ENCODE measurements at places on chromosomes 6 and 20. TPM values are rescaled to one million over a fixed set of nuclear protein-coding genes. Genes with fewer than 3 reads are reported as not detected.

RCAN2 gene
- polyA plus RNA-seq = 27.5 TPM

DNA sequence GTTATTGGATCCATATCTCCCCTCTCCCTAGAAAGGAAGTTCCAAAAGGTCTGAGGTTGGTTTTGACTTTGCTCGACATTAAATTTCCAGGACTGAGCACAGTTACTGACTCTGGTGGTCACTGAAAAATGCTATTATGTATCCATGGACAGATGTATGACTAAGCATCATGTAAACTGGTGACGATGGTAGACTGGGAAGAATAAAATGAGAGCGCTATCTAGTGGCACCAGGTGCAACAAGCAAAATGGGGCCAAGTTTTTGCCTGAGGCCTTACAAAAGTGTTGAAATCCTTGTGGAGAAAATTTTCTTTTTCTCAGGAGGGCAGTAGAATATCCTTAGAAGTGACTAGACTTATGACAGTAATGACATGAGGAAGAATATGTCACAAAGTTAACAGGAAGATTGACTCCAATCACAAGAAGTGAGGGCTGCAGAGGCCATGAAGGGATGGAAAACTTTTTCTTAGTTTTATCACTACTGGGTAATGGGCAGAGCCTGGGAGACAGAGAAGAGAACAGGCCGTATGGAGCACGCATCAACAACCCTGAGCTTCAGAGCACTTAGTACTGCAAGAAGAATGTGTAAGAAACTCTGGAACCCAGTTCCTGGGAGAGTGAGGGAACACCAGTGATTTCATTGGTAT is 88.9 kb upstream of the ELOVL5 start:
- no peak for DNase-seq

DNA sequence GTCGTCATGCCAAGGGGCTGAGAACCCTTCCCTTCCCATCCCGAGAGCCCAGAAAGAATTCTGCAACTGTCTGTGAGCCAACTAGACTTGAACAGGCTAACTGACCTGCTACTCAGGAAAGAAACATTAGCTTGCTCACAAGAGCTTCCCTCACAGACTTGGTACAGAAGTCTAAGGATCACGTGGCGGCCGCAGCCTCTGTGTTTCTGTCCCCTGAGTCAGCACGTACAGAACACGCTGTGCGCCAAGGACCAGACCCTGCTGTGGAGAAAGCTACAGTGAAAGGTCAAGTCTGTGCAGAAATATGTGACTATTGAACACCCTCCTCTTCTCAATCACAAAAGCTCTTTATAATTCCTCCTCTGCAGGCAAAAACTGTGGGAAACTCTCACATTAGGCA is 151.3 kb upstream of the QKI start:
- DNase-seq = no peak

DNA sequence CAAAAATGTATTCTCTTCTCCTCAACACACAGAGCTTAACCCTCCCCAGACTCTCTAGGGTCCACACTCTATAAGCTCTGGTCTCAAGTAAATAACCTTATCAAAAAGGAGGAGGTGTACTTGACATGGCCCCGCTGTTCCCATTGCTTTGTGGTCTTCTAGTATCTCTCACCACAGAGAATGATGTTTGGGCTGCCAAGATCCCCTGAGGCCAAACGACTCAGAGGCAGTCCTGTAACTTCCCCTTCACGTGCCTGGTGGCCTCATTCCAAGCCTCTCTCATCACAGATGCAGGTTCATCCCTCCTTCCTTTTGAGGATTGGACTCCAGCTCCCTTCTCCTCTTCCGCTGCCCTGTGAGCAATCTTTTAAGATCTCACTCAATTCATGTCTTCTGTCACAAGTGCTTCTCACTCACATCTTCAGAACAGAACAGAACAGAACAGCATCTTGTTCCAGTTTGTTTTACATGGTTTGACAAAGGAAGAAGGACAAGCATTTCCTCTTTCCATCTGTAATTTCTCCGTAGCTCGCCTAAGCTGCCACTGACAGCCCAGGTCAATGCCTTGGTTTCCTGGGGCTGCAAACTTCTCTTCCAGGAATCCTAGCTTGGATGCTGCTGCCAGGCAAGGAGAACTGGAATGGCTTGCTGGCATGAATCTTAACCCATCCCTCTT is 541.5 kb downstream of the CD83 start:
- DNase-seq = no peak

DYNLT2 gene
- polyA plus RNA-seq = 7.6 TPM

DNA sequence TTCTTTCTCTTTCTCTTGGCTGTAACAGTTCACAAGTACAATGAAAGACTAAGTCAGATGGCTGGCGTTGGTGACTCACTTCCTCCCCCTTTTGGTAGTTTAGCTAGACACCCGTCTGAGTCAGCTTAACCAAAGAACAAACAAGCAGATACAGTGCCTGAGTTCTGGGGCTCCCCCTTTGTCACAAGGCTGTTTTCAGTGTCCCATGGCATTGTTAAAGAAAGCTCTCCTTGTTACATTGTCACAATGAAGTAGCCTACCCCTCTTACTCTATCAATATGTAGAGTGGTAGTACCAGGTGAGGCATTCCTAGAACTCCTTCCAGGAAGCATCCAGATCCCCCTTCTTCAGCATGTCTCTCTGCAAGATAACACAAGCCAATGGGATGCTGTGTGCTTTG is 38.6 kb downstream of the KIAA0408 start:
- DNase-seq = no peak

CNR1 gene
- polyA plus RNA-seq = 0.88 TPM

BPI gene
- 1.0 TPM for polyA plus RNA-seq

DNA sequence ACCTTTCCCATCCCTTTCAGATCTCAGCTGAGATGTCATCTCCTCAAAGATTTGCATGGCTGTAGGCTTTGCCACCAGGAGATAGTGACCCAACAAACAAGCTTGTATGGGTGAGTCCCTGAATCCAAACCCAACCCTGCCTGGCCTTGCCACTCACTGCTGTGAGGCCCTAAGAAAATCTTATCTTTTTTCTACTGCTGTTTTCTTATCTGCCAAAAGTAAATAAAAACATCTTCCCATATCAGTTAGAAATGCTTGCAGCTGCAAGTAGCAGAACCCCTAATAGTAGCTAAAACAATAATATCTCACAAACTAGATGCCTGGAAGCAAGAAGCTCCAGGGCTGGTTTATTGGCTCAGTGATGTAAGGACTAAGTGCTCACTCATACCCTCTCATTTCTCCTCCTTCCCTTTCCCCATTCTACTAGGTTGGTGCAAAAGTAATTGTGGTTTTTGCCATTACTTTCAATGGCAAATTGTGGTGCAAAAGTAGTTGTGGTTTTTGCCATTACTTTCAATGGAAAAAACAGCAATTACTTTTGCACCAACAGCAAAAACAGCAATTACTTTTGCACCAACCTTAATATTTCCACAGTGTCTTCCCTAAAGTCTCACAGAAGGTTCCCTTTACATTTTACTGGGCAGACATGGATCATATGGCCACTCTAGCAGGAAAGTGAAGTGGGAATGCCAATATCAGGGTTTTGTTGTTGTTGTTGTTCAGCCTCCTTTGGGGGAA is 56.7 kb upstream of the PSMF1 start:
- no peak for DNase-seq

All from right renal cortex interstitium (tissue), 3 donors.